NCI-H1105 treated with DMSO at 0.1 percent for 48 hours (cell line): ENCODE measurements at places on chromosomes 4 and X.

- DNase-seq, result no peak
These were observed 201.1 kb downstream of the STPG2 start for GRCh38 chr4:97942137-97942536.

GRCh38 chr4:141416677-141417363, 196.1 kb downstream of the ZNF330 start:
- no peak for DNase-seq

DNA sequence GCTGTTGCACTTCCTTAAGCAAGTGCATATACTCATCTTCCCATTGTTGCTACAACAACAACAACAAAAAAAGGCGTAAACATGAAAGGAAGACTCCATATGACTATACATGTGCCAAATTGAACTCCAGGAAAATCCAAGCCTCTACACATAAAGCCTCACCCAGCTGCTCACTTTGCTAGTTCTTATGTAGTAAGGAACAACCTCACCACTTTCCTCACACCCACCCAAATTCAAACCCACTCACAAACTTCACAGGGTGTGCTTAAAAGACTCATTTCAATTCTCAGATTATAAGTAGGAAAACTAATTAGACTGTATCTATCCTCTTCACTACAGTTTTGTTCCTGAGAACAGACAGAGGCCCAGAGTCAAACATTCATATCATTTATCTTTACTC, 671.1 kb upstream of the INTU start:
- no peak for DNase-seq

DNA sequence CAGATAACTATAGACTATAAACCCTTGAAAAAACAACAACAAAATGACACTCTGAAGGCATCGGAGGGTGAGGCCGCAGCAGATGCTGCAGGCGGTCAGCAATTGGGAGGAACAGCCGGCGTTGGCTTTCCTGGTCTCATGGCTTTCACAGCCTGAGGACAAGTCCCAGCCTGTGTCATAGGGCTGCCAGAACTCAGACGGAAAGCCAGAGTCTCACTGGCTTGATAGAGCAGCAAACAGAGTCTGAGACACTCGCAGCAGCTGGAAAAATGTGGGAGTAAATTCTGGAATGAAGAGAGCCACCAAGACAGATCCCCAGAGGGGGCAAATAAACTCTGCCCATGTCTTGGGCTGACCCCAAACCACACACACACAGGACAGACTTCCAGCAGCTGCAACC, 86.3 kb downstream of the PPP2R2C start:
- no peak for DNase-seq

DNA sequence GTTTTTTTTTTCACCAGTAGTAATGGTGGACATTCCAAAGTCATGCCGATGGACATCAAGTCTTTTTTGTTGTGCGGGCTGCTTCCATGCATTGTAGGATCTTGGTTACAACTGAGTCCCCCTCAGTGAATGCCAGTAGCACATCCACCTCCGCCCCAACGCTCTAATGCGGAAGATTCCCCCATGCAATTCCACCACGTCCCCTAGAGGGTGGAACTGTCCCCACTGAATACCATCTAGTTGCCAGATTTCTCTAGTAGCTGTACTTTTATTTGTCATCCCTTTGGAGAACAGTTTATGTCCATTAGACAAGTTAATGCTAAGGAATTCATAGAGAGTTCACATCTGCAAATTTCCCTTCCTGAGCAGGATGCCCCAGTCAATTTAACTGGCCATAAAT, 6.7 kb downstream of the SHISA3 start:
- no peak for DNase-seq
